ENCODE measurements at places on chromosomes 11 and 22.

DNA sequence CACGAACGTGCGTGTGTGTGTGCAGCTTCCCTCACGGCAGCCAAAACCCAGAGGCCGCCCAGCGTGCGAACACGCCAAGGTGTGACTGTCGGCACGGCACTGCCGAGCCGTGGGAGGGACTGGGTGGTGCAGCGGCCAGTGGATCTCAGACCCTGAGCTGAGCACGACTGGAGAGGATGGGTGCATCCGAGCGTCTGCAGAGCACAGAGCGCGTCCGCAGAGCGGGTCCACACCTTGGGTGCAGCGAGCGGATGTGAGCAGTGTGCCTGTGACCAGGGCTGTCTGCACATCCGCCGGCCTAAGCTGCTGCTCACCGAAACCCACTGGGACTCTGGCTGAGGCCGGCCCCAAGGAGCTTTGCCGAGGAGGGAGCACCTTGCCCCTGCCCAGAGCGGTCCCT, 22.7 kb downstream of the PTDSS2 start:
- DNase-seq: no peak

DNA sequence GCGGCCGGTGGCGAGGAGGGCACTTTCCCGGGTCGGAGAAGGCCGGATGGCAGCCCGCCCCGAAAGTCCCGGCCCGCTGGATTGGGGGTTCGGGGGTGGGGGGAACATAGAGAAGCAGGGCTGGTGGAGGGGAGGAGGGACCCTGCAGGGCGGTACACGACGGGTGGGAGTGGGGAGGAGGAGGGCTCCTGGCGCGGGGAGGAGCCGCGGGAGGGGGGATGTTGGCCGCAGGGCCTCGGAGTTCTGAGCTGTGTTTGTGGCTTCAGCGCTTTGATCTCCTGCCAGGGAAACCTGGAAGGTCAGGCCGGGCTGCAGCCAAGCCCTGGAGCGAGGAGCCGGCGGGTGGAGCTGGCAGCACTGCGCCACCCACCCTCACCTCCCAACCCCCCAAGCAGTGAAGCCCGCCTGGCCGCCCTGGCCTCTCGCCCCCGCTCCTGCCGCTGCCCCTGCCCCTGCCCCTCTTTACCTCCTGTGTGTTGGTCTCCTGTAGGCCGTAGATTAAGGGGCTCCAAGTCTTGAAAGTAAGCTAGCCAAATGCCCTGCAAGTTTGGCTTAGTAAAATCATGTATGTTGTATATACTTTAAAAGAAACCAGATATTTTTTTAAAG, 30.9 kb downstream of the C22orf31 start:
- no peak for DNase-seq

DNA sequence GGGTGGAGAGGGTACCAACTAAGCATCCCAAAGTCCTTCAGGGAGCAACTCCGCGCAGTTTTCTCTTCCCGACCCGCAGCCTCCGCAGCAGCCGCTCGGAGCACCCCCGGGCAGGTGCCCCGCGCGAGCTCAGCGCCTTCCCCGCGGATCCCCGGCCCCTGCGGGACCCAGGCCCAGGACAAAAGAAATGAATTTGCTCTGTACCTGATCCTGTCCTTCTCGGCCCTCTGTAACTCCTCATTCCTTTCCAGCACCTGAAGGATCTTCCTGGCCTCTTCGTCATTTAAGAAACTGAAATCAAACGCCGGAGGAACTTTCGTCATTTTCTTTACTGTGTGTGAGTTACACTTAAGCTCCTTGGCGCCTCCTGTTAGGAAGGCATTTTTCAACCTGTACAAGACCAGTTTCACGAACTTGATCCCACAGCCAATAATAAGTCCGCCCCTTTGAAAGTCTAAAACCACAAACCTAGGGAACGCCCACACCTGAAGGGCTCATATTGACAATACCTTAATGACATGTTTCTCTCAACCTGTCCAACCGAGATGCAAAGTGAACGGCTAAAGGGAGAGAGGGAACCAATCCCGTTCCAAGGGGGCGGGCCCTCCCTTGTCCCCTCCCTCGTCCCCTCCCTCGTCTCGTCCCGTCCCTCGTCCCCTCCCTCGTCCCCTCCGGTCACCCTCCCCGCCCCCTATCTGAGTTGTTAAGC, at the start of gene EXPH5:
Gene EXPH5, minus strand, starts transcription at position 555 of the 709 bp plus-strand sequence. Its CDS starts 232 bp downstream, at position 323.
- DNase-seq: peak; percentile 48

DNA sequence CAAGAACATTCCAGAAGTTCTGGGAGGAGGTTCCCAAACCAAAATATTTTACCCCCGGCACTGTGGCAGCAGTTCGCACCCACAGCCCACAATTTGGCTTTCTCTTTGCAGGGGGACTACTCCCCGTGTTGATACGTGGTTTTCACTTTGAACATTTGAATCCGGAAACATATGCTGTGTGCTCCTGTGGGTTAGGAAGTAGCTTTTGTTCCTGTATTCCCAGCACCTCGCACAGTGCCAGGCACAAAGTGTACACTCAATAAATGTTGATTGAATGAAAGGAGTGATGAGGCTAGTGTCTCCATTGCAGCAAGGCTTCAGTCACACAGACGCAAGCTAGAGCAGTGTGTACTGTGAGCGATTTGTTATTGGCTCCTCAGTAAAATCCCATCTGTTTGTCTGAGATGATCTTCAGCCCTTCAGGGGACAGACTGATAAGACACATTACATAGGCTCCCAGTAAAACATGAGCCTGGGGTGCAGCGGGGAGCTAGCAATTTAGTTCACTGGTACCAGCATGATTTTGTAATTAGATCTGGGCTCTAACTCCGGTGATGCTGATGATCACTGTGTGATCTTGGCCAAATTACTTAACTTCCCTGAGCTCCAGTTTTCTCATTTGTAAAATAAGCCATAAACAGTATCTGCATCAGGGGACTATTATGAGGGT, 2.2 kb downstream of the LAYN start:
- DNase-seq: no peak

DNA sequence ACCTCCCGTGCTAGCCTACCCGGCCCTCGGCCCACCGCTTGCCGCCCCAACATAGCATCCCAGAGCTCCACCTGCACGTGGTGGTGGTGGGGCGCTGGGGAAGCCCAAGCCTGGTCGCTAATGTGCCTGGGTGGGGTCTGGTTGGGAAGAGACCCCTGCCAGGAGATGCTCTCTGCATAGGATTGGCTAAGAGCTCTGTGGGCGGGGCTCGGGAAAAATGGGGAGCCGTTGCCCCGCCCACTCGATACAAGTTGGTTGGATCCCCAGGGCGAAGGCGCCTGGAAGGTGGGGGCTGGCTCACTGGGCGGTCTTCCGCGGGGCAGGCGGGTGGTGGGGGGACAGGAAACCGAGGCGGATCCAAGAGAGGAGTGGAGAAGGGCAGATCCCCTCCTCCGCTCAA, 7.6 kb downstream of the LRRC10B start:
- DNase-seq: no peak

- no peak for DNase-seq
Observed at GRCh38 chr11:15367695-15368094, 253.0 kb downstream of the INSC start.

DNA sequence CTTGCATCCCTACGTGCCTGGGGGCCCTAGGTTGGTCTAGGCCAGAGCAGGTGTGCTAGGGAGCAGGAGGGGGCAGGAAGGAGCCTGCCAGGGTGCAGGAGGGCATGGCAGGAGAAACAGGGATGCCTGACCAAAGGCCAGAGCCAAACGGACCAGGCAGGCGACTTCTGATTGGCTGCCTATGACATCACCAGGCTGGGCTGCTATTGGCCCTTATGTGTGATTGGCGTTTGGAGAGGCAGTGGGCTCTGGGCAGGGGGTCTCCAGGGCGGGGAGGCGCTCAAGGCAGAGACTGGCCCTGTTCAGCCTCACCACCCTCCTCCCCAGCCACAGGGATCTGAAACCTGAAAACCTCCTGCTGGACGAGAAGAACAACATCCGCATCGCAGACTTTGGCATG, 44.4 kb downstream of the MOB2 start:
- DNase-seq: no peak

GRCh38 chr11:102419181-102419580, 33.4 kb downstream of the TMEM123 start:
- no peak for DNase-seq

GRCh38 chr22:38097058-38097457, 13.1 kb upstream of the SLC16A8 start:
- DNase-seq: no peak

- no peak for DNase-seq
Observed at GRCh38 chr11:35629914-35630313, 11.7 kb downstream of the FJX1 start.

GRCh38 chr11:43585877-43586608, 94.5 kb upstream of the HSD17B12 start:
- DNase-seq: no peak

- no peak for DNase-seq
Observed at GRCh38 chr11:3359092-3359824, 19.7 kb downstream of the ZNF195 start.

- DNase-seq: no peak
Observed at GRCh38 chr11:94130298-94131046, 1.8 kb downstream of the PANX1 start.

DNA sequence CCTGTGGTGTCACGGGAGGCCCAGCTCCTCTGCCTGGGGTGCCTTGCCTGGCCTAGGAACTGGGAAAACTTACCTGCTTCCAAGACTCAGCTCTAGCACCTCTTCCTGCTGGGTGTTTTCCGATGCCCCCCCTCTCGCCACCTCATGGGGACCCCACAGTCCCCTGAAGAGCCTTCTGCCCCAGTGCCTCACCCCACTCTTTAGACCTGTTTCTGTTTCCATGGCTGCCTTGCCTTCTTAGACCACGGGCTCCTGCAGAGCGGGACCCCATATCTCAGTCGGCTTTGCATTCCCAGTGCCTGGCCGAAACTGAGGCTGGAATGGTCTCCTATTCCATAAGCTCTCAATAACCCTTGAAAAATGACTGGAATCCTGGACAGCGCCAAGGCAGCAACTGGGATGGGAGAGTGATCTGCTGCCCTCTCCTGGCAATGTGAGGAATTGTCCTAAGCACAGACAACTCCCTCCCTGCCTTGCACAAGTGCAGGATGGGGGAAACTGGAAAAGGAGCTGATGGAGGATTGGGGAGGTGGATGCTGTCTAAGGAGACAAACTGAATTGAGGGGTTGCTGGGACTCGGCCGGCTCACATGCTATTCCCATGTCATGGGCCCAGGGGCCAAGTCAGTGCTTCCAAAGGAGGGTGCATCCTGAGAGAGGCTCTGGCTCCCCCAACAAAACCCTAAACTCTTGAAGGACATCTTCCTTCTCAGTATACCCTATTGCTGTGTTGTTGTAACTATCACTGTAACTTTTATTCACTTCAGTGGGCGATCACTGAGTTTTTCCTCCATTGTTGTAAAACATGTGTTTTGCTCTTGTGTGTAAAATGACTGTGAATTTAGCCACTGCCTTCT, 26.6 kb upstream of the IL17RA start:
- peak; percentile 25 for DNase-seq

DNA sequence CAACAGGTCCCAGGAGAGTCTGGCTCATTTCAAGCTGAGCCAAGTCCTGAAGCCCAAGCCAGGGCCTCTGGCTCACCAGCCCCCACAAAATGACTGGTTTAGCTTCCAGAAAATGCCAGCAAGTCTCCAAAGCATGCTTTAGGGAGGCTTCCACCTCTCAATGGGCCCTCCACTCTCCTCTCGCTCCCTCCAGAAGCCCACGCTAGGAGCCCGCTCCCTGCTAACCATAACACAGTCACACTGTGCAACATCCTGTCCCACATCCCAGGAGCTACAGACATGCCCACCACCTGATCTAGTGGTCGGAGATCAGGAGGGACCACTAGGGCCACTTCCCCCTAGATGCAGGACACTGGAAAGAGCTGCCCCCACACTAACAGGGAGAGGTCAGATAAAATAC, 6.9 kb downstream of the SULT4A1 start:
- DNase-seq: no peak

DNA sequence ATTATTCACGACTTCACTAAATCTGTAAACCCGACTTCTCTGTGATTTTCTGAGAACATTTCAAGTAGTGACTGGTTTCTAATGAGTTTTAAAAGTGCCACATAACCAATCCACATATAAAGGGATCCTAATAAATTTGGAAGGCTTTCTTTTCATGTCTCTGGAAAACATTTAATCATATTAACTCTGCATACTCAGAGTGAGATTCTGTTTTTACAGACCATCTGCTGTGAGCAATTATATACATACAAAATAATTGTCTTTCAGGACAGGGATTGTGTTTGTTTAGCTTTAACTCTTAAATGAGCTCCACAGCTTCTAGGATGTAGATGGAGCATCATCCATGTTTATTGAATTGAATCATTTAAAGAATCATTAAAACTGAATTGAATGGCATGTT, 65.1 kb downstream of the PRMT3 start:
- no peak for DNase-seq

DNA sequence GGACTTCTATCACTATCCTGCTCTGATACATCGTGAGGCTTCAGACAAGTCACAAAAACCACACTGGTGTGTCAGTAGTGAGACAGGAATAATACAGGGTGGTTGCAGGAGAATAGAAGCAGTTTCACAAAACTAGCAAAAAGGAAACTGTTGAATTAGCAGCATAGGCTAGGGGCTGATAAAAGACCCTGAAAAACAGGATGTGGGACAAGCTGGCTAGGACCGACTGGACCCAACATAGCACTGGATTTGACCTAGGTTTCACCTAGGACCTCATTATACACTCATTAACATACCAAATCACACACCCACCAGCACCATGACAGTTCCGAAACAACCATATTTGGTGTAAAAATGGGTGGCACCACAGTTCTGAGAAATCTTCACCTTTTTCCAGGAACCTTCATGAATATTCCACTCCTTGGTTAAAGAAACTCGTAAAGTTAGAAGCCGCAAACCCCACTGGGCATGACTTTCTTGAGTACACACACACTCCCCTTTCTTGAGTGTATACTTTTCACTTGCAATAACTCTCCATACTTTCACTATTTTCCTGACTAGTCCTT, 76.2 kb downstream of the SLC1A2 start:
- no peak for DNase-seq

DNA sequence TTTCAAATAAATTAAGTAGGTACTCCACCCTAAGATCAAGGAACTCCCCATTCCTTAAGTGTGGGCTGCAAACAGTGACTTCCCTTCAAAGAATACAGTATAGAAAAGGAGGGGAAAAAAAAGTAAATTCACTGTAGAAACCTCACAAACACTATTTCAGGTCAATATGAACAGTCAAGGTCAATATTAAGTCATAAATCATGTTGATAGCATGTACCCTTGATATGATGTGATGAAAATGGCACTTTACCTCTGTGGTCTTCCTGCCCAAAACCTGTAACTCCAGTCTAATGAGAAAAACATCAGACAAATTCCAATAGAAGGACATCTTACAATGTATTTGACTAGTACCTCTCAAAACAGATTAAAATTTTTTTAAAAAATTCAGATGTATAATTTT, 8.2 kb downstream of the CKAP5 start:
- DNase-seq: no peak

DNA sequence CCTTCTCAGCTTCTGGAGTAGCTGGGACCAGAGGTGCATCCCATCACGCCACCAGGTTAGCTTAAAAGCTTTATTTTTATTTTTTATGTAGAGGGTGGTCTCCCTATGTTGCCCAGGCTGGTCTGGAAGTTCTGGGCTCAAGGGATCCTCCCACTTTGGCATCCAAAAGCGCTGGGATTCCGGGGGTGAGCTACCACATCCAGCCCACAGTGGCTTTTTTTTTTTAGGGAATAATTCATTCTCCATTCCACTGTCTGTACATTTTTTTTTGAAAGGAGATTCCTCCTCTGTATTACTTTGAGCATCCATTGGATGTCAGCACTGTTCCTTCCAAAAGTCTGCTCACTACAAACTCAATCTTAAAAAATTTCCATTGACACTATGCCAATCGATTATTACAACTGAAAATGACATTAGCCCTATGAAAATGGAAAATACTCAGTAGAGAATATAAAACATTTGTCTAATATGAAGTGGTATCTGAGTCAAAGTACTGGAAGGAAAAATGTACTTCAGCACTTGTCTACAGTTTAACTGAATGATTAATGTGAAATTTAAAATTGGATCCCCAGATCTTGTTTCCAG, 1.3 kb upstream of the LPXN start:
- DNase-seq: no peak

All from T-helper 17 cell (primary cell).